ENCODE measurements at places on chromosomes 1 and 21.

GRCh38 chr1:115560027-115560426 lies 81.7 kb upstream of the VANGL1 start:
- no peak for DNase-seq

DNA sequence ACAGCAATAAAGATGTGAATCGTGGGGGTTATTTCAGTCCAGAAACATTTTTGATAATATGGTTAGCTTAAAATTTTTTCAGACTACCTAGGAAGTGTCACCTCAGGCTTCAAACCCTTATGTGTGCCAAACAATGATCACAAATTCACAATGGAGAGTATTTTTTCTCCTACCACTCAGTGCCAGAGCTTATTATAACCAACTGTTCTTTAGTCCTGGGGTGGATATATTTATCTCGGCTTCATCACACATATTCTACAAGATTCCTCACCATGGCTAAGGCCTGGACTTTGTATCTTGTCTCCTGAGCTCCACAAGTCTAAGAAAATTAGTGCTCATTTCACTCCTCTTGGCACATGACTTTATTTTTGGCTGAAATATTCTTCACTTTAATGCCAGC lies 629.1 kb downstream of the RWDD3 start:
- no peak for DNase-seq

DNA sequence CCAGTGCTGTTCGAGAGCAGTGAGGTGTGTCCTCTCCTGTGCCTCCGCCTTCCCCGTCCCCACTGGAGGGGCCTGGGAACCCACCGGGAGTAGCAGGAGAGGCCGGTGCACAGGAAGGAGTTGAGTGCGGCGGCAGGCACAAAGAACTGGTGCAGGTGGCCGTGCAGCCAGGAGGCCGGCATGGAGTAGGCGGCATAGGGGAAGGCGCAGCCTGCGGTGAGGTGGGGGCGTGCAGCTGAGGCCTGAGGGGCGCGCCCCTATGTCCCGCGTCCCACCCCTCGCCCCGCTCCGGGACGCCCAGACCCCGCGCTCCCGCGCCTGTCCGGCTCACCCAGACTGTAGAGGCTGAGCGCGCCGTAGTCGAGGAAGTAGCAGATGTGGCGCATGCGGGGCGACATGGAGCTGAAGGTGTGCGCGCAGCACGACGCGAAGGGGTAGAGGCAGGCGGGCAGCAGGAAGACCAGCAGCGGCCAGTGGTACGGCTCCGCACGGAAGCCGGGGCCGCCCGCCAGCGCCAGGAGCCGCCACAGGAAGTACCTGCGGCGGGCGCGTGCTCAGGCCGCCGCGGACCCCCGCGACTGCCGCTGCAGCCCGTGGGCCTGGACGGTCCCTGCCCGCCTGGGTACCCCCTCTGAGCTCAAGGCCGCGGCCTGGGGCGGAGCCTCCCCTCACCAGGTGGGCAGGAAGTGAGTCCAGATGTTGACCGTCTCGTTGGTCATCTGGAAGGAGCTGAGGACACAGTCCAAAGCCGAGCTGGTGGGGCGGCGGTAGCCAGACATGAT lies 2.2 kb downstream of the PAQR6 start:
- DNase-seq, result peak; percentile 38

DNA sequence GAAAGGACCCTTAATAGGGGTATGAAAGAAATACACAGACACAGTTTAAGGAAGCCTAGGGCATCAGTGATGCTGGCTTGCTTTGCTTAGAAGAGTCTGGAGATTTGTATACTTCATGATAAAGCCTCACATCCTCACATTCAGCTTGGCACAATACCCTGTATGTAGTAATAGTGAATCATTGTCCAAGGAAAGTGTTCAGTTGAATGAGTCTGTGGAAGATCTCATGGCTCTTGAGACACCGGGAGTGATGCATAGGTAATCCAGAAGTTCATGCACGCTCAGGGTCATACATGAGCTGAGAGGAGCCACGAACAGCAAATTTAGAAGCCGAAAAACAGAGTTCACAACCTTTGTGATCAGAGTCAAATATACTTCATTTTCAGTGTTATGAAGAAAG lies 537.2 kb upstream of the TMPRSS15 start:
- no peak for DNase-seq

GRCh38 chr1:234961456-234962339 lies 166.9 kb downstream of the TOMM20 start:
- DNase-seq, result peak; percentile 71

DNA sequence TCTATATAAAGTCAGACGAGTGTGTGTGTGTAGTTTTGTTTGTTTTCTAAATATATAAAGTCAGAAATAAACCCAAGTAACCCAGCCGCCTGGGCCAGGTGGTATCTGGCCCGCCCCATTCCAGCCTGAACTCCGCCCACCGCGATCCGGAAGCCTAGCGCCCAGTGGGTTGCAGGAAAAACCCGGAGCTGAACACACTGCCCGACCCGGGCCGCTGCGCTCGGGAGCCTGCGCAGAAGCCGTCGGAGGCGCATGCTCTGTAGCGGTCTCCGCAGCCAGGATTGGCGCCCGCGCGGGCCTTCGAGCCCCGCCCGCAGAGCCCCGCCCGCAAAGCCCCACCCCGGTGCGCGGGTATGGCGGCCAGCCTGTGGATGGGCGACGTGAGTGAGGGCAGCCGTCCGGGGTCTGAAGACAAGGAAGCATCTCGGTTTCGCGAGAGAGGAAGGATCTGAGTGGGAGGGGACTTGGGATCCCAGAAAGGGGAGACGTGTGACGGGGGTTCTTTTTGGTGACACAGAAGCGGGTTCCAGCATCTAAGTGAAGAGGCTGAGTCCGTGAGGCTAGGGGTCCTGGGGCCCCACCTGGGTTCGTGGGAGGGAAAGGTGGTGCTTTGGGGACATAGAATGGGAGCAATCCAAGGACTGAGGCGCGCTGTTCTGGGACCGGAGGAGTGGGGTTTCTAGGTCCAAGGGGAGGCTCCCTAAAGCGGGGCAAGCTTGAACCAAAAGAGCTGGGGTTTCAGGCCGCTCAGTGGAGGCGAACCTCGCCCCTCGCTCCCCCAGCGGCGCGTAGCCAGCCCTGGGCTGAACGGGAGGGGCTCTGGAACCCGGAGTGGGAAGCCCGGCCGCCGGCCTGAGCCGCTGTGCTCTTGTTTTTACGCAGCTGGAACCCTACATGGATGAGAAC lies at the start of gene TRNAU1AP:
TRNAU1AP (plus strand) TSS at position 328 of the 906 bp plus-strand sequence; CDS start at position 354, 26 bp downstream.
- peak; percentile 98 for DNase-seq

Data from HT-29 (cell line).